ENCODE measurements at places on chromosomes 7 and 10.

GRCh38 chr7:105279688-105280007 is 109.1 kb downstream of the SRPK2 start:
- no peak for DNase-seq

DNA sequence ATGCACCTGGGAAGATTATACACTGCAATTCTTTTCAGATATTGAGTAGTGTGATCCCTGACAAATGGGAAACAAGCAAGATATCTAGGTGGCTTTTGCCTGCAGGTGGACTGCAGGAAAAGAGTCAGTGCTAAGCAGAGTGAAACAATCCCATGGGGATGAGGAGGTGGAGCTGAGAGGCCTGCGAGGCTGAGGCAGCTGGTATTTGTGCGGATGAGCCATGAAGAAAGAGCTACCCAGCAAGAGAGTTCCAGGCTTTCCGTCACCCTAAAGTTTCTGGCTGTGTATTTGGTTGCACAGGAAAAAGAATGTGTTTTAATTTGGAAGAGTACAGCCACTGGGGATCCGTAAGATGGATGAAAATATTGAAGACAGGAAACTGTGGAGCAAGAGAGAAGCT is 714.1 kb upstream of the COBL start:
- DNase-seq: no peak

- no peak for DNase-seq
Measured at GRCh38 chr7:67346876-67347275, 350.2 kb downstream of the TYW1 start.

- no peak for DNase-seq
Measured at GRCh38 chr10:33461295-33461640, 126.8 kb upstream of the NRP1 start.

DNA sequence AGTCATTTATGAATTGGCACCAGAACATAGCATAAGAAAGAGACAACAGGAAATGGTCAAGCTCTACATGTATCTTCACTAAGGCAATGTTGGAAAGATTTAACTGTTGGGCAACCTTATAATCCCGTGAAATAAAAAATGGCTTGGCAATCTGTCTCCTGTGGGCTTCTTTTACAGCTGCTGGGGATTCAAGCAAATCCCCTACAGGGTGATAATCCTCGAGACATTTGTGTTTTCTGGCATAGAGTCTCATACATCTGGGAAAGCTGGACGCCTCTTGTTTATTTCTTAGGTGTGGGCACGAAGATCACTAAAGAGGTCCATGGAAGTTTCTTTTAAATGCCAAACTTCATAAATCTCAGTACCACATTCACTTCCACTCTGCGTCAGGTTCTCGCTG is 82.2 kb upstream of the GPR141 start:
- no peak for DNase-seq

- DNase-seq: no peak
Measured at GRCh38 chr7:151012911-151013347, 11.4 kb downstream of the ATG9B start.

GRCh38 chr10:86836044-86836443 is 79.6 kb downstream of the BMPR1A start:
- DNase-seq: no peak

GRCh38 chr10:44352316-44353127 is 32.4 kb downstream of the CXCL12 start:
- DNase-seq: no peak

GRCh38 chr7:26930845-26931244 is 66.5 kb upstream of the SKAP2 start:
- no peak for DNase-seq

GRCh38 chr7:142331941-142332340 is 74.1 kb upstream of the PRSS58 start:
- DNase-seq: no peak

DNA sequence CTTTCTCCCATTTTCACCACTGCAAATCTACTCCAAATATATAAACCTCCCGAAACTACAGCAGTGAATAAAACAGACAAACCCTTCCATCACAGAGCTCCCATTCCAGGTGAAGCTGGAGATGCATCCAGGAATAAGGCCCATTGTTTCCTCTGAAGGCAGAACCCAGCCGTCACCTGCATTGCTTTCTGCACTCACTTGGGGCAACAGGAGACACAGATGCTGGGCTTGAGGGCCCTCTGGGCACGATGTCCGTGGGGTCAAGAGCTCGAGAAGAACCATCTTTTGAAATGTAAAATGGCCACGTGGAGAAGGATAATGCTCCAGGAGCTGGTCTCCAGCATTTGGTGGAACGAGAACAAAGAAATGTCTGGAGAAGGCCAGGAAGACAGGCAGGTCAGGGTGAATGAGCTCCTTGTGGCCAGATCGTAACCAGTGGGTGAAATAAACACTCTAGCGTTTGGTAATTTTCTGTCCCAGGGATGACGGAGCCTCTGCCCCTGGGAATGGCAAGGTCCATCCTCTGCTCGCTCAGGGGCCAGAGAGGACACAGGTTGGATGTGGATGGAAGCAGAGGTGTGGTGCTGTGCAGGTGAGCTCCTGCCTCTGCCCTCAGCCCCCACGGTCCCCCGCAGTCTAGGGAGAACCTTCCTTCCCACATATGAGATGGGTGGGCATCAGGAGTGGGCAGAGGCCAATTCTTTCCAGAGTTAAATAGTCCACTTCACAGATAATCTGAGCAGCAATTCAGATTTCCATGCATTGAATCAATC is 556.1 kb downstream of the DNAJB6 start:
- no peak for DNase-seq

DNA sequence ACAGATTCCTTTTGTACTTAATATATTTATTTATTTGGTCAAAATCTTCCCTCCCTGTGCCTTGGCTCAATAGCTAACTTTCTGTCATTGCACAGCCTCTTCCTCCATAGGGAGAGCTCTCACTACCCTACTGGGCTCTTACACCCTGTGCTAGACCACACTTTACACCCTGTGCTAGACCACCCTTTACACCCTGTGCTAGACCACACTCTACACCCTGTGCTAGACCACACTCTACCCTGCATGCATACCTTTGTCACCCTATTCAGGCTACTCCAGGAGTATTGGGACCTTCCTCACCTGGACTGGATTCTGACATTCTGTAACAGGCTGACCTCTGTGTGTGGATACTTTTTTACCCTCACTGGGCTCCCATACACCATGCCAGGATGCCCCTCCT is 298.5 kb upstream of the TPK1 start:
- DNase-seq: no peak

- DNase-seq: no peak
Measured at GRCh38 chr10:7218968-7219367, 191.9 kb downstream of the SFMBT2 start.

GRCh38 chr10:80281292-80281691 is 8.2 kb downstream of the MAT1A start:
- no peak for DNase-seq
